ENCODE measurements at places on chromosomes 16 and 17.

DNA sequence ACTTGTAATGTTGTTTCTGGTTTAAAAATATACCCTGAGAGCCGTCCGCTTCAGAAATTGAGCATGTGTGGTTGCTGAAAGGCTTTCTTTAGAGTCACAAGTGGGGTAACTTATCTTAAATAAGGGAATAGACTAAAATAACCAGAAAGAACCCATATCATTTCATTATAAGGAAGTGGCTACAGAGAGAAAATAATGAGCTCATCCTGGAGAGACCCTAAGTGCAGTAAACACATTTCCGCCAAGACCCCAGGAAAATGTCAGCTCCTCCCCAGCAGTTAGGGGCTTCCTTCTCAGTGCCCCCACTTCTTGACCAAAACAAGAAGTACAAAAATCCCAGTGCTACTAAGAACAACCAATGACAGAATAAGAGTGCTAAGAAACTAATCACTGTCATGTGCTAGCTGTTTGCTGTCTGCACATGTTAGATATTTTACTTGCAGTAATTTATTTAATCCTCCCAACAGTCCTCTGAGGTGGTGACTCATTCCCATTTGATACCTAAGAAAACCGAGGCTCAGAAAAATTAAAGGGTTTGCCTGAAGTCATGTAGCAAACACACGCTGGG is 83.5 kb downstream of the CDYL2 start:
- DNase-seq, result peak; percentile 40

DNA sequence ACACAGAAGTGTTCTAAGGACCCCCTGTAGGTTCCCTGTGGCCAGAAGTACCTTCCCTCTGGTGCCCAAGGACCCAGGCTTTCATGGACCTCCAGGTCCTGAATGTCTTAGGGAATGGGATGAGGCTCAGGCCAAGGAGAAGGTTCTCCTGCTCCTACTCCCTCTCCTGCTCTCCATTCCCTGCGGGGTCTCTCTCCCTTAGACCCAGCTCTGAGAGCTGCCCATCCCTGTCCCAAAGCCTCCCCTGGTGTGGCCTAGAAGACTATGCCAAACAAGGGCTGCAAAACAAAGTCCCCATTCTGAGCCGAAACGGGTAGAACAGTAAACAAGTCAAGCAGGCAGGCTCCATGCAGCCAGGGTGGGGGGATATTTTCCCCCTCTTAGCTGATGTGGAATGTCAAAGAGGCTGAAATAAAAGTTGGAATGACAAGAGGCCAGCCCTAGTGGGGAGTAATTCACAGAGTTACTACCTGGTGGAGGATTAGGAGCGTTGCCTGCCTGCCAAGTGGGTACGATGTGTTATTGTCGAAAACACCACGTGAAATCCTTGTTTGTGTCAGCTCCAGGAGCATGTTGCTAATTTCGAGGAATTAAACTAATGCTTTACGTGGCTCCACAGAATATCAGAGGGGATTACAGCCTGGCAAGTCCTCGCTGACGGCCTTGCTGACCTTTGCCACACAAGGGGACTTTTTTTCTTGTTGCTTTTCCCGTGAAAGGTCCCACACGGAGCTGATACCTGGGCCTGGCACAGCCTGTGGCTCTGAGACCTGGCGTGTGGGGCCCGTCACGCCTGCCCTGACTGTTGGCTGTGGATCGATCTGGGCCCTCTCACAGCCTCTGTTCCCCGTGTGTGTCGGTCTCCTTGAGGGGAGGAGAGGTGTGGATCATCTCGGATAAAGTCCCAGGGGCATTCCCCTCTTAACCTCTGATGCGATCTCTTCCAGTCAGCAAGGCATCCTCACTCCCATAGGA is 2.9 kb downstream of the WFIKKN2 start:
- no peak for DNase-seq

- no peak for DNase-seq
Observed at GRCh38 chr16:5590416-5590815, 492.8 kb upstream of the EEF2KMT start.

- peak; percentile 93 for DNase-seq
Observed at GRCh38 chr16:67191995-67192681, at the start of gene E2F4. TSS of gene E2F4 (plus strand) at chr16:67192155. CDS start at chr16:67192228, 73 bp downstream.

DNA sequence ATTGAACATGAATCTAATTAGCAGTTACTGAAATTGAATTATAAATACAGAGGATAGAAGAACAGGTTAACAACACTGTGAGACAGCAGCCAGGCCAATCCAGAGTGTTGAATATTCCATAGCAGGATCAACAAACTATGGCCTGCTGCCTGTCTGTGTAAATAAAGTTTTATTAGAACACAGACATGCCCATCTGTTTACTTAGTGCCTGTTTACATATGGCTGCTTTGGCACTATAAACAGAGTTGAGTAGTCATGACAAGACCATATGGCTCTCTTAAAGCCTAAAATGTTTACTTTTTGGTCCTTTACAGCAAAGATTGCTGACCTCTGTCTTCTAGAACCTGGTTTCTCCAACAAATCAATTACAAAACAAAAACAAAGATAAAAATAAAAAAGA is 115.4 kb upstream of the CDC42EP4 start:
- DNase-seq, result no peak

DNA sequence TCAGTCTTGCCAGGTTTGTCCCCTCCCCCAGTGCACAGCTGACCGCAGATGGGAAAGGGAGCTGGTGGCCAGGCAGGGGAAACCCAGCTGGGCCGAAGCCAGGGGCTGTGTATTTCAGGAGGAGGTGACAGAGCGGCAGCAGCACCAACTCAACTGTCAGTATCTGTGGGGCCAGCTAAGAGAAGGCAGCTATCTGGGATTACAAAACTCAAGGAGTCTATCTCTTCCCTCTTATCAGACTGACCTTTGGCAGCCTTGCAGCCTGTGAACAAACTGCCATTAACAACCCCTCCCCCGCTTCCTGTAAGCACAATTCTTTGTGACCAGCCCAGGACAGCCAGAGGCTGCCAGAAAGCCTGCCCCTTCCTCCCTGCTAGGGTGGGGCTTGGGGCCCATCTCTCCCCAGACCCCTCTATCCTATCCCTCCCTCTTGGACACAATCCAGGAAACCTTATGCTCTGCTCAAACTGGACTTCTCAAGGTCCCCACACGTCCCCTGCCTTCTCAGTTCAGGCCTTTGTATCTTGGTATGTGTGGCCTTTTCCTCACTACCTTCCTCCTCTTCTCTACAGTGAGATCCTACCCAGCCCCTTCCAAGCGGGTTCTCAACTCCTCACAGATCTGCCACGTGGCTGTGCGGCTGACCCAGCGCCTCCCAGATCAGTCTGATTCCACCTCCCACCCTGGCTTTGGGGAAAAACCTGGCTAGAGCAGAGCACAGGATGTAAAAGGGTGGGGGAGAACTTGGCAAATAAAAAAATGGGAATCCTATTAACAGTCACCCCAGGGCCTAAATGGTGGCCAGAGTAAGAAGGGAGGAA is 10.5 kb downstream of the ST3GAL2 start:
- DNase-seq, result peak; percentile 98

All from kidney tubule cell (primary cell).